ENCODE measurements at places on chromosomes 1 and 21. TPM values are rescaled to one million over a fixed set of nuclear protein-coding genes. Genes with fewer than 3 reads are reported as not detected.

TTC39A gene
- total RNA-seq: not detected

DNA sequence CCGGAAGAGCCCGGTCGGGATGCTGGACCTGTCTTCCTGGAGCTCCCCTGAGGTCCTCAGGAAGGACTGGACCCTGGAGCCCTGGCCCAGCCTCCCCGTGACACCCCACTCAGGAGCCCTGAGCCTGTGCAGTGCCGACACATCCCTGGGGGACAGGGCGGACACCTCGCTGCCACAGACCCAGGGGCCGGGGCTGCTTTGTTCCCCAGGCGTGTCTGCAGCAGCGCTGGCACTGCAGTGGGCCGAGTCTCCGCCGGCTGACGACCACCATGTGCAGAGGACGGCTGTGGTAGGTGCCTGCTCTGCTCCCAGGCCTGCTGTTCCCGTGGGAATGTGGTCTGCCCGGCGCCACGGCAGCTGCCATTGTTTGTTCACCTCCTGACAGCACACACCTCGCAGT, 42.1 kb upstream of the DIP2A start:
- peaks cover 48% of the 10 kb centered on the region for H3K36me3 ChIP-seq
- H3K27ac ChIP-seq: no peak overlapping the region
- no peaks in the 10 kb centered on the region for H3K4me1 ChIP-seq

ZNF648 gene
- total RNA-seq: not detected

DNA sequence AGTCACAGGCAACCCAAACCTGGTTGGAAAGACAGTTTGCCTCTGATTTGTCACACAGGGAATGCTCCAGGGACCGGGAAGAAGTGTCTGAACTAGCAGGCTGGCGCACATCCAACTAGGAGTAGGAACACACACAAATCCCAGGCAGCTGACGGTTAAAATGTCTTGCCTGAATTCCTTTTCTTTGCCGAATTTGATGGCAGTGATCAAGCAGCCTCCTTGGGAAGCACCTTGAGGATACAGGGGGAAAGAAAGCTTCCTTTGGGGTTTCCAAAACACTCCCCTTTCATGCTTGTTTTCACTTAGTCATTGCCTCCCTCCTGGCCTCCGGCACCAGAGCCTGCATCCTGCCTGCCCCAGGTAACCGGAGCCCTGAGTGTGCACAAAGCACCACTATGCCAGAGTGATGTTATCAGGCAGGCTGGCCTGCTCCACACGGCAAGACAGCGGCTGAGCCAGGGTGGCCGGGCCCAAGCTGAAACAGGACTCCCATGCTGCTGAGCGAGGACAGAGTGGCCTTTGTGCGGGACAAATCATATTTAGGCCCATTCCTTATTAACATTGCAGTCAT, 193.8 kb downstream of the LMX1A start:
- H3K4me3 ChIP-seq: no peak overlapping the region
- no peaks in the 10 kb centered on the region for H3K4me1 ChIP-seq
- H3K27me3 ChIP-seq: no peaks in the 10 kb centered on the region
- DNase-seq: no peak
- no peaks in the 10 kb centered on the region for H3K36me3 ChIP-seq
- no peak overlapping the region for H3K27ac ChIP-seq

DNA sequence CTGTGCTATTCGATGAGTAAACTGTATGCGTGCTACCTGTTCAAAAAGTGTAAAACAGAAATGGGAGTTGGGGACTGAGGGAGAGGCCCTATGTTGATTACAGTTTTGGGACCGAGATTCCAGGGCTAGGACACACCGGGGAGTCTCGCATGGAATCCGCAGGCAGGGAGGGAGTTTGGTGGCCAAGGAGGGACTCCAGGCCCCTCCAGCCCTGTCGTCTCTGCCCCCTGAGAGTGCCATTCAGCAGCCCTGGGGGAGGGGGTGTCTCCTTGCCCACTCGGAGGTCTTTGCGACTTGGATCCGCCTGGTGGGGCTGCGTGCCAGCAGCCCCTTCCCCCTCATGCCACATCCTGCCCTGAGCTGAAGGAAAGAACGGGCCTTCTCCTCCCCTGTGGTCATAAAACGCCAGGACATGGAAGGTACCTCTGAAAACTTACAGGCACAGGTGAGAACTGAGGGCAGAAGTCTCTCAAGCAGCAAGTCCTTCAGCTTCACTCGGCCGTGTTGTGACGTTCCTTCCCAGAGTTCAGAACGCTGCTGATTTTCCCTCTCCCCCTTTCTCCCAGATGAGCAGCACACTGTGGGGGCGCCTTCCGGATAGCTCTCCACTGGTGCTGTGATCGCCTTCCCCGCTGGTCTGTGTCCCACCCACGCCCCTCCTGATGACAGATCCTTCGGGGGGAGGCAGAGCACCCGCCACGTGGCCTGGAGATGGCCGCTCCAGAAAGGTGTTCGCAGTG, 141.4 kb downstream of the PEX14 start:
- no peaks in the 10 kb centered on the region for H3K4me1 ChIP-seq
- H3K27ac ChIP-seq: no peak overlapping the region
- DNase-seq: no peak
- no peaks in the 10 kb centered on the region for H3K27me3 ChIP-seq
- H3K36me3 ChIP-seq: no peaks in the 10 kb centered on the region
- H3K4me3 ChIP-seq: no peak overlapping the region

APCS gene
- not detected for total RNA-seq

- H3K27me3 ChIP-seq: no peaks in the 10 kb centered on the region
- H3K4me3 ChIP-seq: no peak overlapping the region
- no peak overlapping the region for H3K27ac ChIP-seq
- DNase-seq: no peak
- no peaks in the 10 kb centered on the region for H3K4me1 ChIP-seq
Measured at GRCh38 chr1:240173836-240174235, 82.2 kb downstream of the FMN2 start.

CIART gene
- total RNA-seq: 0.64 TPM

TMPRSS2 gene
- total RNA-seq: not detected

DNA sequence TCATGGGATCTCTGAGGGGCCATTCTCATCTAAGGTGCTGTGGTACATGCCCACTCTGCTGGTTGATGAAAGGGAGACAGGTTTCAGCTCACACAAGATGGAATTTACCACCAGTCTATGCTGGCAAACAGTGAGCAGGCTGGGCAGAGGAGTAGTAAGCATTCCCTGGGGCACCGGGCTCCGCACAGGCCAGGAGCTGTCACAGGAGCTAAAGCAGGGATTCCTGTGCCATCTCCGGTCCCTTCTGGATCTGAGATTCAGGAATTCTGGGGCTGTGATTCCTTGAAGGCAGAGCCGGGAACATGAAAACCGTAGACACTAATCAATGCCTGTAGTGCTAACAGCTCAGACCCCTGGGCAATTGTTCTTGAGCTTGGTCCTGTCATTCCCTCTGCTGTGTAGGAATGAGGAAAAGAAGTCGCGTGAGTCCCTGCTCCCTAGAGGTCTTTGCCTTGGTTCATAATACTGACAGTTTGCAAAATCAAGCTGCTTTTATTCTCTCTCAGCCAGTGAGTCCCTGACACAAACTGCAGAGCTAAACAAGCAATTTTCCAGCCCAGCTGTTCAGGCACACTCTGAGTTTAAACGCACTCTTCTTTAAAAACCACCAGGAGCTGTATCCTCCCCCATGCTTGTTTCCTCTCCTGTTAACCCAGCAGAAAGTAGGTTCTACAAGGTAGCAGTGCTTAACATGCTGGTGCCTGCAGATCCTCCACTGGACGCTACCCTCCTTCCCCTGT, 52.5 kb downstream of the MDM4 start:
- no peaks in the 10 kb centered on the region for H3K4me1 ChIP-seq
- no peaks in the 10 kb centered on the region for H3K36me3 ChIP-seq
- H3K4me3 ChIP-seq: no peak overlapping the region
- H3K27ac ChIP-seq: no peak overlapping the region

All from ascending aorta (tissue), 2 donors.